DMS79 (cell line): ENCODE measurements at places on chromosomes 6 and 20.

- DNase-seq = no peak
Measured at GRCh38 chr6:56230976-56231566, 16.3 kb downstream of the COL21A1 start.

DNA sequence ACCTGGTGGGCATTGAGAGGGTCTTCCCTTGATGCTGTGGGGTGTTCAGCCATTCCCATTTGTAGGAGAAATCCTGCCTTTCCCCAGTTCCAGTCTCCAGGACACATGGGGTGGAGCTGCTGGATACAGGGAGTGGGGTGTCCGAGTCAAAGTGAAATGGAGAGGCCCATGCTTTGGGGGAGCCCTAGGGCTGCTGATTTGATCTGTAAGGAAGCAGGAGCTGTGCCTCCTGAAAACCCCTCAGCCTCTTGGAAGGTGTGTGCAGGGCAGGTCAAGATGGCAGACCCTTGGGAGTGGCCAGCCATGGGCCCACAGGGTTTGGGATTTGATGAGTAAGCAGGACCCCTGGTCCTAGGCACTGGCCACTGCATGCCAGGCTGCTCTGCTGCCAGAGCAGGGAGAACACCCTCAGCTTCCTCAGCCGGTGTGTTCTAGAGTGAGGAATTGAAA lies 82.0 kb downstream of the SERAC1 start:
- no peak for DNase-seq

GRCh38 chr20:15449061-15449460 lies 1111.6 kb upstream of the FLRT3 start:
- no peak for DNase-seq

GRCh38 chr6:122404444-122404843 lies 5.0 kb downstream of the HSF2 start:
- no peak for DNase-seq

DNA sequence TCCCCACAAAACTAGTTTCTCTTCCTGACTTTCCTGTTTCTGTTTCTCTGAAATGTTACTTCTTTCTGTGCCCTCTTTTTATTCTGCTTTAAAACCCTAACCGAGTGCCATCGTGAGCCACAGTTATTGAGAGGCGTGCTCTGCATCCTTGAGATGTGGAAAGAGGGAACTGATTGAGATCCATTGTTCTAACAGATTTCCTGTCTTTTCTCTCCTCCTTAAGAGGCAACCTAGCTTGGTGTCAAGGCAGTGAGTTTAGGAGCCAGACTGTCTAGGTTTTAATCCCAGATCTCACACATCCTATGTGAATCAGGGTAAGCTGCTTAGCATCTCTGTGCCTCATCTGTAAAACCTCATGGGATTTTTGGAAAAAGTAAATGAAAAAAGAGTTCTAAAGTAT lies 57.5 kb downstream of the SNX9 start:
- DNase-seq = no peak

GRCh38 chr6:27805347-27805746 lies 106.8 kb downstream of the OR2B2 start:
- DNase-seq = no peak

GRCh38 chr6:142279350-142280180 lies 22.2 kb upstream of the ADGRG6 start:
- no peak for DNase-seq

GRCh38 chr6:164039954-164040375 lies 625.4 kb downstream of the QKI start:
- DNase-seq = no peak

GRCh38 chr6:151806757-151807512 lies 547 bp upstream of the ESR1 start:
- DNase-seq = no peak

DNA sequence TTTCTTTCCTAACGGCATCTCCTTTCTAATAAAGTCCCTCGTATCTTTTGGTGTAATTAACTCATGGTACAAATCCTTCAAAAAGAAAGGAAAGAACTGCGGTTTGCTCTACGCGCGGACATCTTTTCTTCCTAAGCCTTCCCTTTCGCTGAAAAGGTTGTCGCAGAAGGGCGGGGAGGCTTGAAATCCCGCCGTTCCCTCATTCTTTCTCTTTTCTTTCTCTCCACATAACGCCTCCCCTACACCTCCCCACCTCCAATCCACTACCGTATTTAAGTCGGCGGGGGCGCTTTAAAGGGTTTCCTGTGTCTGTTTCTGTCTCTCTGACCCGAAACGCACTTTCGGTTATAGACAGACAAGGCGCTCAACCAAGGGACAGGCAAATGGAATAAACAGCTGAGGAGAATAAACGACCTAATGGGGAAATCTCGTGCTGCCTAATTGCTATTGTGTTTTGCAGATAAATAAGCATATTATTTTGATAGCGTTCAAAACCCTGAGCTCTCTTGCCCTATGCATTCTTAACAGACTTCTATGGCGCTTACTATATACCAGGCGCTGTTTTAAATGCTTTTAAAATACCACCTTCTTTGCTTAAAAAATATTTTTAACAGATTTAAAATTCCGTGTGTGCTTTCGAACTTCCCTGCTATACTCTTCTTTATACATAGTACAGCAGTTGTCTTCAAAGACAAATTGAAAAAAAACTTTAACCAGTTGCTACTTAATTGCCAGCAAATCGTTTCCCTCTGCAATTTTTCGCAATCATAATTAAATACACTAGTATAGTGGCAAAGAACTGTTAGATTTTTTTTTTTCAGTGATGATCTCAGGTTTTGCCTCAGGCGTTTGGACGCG lies 2.5 kb upstream of the HEY2 start:
- no peak for DNase-seq

DNA sequence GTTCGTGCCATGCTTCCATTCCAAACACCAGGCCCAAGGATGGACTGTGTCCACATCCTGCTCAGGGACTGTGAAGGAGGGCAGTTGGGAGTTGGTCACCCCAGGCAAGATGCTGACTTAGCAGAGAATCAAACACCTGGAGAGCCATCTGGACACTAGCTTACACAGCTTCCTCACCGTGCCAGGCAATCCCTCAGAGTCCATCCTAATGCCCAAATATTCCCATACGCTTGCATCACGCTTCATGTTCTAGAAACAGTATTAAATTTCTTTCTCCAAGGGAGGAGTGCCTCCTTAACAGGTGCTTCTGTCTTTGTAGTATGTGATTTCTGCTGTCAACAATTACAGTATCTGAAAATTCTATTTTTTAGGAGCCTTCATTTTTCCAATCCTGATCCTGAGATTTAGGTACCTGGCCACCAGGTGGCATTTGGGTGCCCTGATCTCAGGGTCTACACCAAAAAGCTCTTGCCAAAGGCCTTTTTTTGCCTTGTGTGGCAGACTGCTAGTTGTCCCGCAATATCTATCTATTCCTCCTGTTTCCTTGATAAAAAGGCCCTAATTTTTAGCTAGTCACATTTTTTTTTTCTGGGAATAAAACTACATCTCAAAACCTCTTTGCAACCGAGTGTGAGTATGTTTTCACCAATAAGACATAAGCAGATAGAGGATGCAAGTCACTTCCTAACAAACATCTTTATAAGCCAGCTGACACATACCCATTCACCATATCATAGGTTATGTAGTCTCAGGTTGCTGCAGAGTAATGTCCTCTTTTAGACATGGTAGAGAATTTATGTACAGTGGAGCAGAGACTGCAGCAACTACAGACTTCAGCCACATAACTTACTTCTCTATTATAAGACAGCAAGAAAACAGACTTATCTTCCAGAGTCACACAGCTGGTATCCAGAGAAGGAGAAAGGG lies 85.0 kb downstream of the PREP start:
- DNase-seq = no peak

DNA sequence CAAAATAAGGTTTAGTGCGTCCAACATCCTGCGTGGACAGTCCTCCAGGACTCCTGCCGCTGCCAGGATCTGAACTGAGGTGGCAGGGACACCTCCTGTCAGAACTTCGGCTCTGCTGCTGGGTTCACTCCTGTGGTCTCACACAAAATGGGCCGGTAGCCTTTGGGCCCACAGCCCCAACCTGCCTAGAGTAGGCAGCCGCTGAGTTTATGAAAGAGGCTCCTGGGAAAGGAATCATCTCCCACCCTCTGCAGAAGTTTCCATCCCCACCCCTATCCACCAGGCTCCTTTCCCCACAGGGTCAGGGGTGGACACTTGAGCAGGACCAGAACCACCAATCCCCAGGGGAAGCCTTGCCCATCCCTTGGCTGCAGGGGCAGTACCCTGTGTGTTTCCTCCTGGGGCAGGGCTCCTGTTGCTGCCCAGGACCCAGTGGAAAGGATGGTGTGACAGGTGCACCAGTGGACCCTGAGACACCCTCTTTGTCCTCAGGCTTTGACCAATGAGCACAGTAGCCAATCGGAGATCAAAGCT lies 2.1 kb upstream of the ABHD16B start:
- DNase-seq = no peak

- DNase-seq = no peak
Measured at GRCh38 chr6:156273065-156273711, 504.0 kb upstream of the ARID1B start.

DNA sequence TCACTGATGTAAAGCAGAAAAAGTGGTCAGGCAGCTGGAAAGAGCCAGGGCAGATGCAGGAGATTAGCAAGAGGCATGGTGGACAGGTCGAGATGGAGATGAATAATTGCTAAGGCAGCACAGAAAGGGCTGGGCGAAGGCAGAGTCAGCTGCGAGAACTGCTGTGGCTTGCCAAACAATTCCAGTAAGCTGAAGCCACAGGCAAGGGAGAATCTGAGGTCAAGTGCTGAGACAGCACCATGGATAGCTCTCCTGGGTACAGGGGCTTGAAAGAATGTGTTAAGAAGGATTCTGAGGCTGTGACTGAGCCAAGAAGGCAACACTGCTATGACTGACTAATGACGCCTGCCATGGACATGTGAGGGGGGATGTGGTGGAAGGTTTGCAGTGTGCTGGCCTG lies 220.8 kb upstream of the FOXA2 start:
- DNase-seq = no peak

DNA sequence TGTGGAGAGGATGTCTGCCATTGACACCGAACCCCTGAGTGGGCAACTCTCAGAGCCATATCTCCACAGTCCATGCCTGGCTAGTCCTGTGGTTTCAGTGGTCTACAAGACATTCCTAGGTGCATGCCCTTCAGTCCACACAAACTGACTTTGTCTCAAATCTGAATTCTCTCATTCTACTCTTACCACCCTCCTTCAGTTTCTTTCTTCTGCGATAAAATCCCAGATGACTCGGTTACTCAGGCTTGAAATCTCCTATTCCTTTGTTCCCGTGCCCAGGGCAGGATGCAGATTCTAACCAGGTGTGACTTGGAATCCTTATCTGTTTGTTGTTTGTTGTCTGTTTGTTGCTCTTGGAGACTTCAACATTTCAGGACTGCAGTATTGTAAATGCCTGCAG lies 9.3 kb downstream of the CDS2 start:
- DNase-seq = no peak

DNA sequence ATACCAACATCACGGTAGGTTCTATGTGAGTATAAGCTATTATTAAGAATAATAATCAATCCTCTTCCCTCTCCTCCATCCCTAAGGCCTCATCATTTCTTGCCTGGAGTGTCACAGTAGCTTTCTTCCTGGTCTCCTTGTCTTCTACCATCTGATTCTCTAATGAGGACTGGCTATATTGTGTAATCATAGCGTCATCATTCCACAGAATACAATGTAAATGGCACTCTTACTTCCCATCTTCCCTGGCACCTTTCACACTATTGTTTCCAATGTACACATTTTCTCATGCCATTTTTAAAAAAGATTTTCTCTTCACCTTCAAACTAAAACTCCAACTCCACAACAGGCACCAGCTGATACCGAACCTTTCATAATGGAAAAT lies 2.2 kb upstream of the BTN3A2 start:
- DNase-seq = no peak

GRCh38 chr6:80259118-80259517 lies 152.6 kb downstream of the BCKDHB start:
- DNase-seq = no peak

DNA sequence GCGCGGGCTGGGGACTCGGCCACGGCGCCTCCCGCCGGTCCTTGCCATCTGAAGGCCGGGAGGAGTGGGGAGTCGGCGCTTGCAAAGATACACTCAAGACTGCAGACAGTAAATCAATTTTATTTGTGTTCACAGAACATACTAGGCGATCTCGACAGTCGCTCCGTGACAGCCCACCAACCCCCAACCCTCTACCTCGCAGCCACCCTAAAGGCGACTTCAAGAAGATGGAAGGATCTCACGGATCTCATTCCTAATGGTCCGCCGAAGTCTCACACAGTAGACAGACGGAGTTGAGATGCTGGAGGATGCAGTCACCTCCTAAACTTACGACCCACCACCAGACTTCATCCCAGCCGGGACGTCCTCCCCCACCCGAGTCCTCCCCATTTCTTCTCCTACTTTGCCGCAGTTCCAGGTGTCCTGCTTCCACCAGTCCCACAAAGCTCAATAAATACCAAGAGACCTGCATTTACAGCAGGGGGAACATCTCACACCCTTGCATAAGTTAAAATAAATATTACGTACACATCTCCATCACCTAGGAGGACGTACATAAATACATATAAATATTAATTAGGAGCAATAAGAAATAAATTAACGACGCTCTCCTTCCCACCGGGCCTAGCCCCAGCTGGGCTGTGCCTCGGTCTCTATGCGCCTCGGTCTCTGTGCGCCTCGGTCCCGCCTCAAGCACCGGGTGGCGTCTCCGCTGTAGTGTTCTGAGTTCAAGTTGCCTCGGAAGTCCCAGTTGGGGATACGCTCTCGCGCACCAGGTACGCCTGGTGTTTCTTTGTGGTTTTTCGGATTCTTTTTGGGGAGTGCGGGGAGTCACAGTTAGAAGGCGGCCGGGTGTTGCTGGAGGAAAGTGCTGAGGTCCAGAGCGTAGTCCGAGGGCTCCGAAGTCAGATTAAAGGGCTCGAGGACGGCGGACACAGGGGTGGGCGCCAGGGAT lies 889 bp upstream of the FLOT1 start:
- no peak for DNase-seq

DNA sequence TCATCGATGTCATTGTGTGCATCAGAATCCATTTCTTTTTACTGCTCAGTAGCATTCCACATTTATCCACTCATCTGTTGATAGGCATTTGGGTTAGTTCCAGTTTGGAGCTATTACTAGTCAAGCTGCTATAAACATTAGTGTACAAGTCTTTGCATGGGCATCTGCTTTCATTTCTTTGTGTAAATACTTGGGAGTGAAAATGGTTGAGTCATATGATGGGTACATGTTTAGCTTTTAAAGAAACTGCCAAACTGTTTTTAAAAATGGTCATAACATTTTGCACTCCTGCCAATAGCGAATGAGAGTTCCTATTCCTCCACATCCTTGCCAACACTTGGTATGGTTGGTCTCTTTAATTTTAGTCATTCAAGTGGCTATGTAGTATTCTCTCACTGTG lies 21.2 kb upstream of the SLC22A2 start:
- no peak for DNase-seq

GRCh38 chr20:25090492-25091429 lies 8.8 kb upstream of the VSX1 start:
- peak; percentile 70 for DNase-seq

- DNase-seq = no peak
Measured at GRCh38 chr6:54690596-54690995, 156.0 kb upstream of the FAM83B start.

- no peak for DNase-seq
Measured at GRCh38 chr6:113585246-113585645, 271.9 kb upstream of the MARCKS start.

- DNase-seq = no peak
Measured at GRCh38 chr20:59259946-59260345, 40.5 kb upstream of the EDN3 start.
